ENCODE measurements at places on chromosomes 5 and 9. TPM values are rescaled to one million over a fixed set of nuclear protein-coding genes. Genes with fewer than 3 reads are reported as not detected.

GRCh38 chr5:146825033-146825432 lies 53.5 kb downstream of the PPP2R2B start:
- DNase-seq, result no peak

GRCh38 chr5:67170767-67171166 lies 25.8 kb downstream of the CD180 start:
- DNase-seq, result no peak

- no peak for DNase-seq
These were observed 23.4 kb upstream of the CORO2A start for GRCh38 chr9:98215821-98216220.

DNA sequence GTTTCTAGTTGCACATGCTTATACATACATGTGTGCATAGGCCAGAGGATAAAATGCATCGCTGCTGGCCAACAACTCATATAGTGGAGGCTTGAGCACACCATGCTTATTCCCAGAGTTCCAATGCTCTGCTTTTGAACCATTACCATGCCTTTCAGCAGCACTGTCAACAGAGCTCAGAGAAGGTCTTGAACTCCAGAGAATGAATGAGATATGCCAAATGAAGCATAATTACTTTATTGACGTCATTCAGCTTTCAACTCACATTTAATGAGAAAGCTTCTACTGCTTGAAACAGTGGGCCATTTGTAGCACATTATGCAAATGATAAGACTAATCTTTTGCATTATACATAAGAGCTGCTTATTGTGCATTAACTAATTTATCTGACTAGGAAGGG lies 765.3 kb upstream of the GRAMD2B start:
- DNase-seq, result no peak

DNA sequence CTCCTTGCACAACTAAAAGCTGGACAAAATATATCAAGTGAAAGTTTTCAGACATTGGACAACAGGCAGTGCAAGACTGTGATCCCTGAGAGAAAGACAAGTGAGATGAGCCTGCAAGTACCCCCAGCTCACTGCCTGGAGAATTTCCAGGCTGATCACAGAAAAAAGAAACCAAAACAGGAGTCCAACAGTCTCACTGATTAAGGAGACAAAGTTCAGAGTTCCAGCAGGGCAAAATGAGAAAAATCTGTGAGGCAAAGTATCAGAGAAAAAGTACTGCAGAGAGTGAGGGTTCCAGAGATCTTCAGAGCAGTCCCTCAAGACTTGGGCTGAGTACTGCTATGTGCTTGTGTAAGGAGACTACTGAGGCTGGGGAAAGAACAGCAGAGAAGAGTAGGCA lies 56.0 kb upstream of the PRSS3 start:
- DNase-seq, result no peak

GRCh38 chr9:125153712-125154367 lies 10.5 kb upstream of the SCAI start:
- no peak for DNase-seq

DNA sequence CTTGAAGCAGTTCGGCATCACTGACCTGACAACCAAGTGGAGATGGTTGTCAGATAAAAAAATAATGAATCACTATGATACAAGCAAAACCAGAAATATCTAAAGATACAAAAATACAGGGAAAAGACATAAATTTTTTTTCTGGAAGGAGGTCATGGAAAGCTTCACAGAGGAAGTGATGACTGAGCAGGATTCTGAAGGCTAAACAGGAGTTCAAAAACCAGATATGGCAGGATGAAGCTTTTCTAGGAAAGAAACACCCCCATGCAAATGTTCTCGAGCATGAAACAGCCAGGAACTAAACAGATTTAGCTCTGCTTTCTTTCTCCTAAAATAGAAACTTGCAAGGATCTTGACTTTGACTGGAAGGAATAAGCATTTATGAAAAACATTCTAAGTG lies 60.7 kb upstream of the IFNE start:
- DNase-seq, result no peak

GRCh38 chr5:65035211-65036206 lies 266.8 kb downstream of the CWC27 start:
- peak; percentile 86 for DNase-seq

DNA sequence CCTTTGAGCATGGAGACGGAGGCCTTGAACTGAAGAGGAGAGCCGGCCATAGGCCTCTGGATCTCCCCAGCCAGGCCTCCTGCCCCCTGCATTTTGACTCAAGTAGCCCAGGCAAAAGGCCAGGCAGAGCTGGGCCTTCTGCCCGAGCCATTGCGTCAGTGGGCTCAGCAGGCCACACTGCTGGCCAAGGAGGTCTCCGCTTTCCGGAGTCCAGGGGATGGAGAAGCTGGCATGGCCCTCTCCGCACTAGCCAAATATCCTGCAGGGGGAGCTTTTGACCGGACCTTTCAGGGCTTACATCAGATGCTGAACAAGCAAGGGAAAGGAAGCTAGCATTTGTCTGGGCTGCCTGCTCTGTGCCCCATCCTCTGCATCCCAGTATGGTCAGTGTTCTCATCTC lies 386.8 kb downstream of the TRIM36 start:
- DNase-seq, result no peak

The SLC6A18 gene
- total RNA-seq, result not detected

The LCP2 gene
- 414 TPM for total RNA-seq

The KLF9 gene
- total RNA-seq, result 23.3 TPM

The FAM114A2 gene
- total RNA-seq, result 53.1 TPM
